ENCODE measurements at places on chromosomes 6 and 20.

DNA sequence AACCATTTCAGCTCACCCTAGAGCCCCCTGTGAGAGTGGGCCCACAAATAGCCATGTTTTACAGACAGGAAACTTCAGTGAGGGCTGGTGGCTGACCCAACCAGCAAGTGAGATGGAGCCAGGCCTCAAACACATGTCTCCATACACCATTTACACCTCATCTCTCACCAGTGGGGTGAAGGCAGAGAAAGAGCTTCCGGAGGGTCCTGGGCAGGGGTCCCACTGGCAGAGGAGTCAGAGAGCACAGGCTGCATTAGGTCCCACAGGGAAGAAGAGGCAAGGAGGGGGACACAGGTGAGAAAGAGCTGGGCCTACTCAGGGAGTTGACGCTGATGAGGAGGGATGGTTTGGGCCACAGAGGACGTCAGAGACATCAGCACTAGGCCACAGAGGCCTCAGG, 172.6 kb downstream of the VEGFA start:
- DNase-seq: no peak

DNA sequence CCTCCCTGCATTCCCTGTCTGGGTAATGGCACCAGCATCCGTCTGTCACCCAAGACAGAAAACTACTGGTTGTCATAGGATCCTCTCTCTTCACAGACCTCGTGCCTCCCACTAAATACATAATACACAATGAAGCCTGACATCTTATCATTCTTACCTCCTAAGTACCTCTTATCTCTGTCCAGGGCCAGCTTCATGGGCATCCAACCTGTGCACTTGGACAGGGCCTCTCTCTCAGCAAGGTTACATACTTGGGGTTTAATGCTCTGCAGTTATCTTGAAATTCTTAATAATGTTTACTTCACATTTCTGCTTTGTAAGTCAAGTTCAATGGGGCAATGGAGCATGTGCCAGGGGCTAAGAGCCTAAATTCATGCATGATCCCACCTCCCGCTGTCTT, 30.8 kb upstream of the KLHL31 start:
- no peak for DNase-seq

DNA sequence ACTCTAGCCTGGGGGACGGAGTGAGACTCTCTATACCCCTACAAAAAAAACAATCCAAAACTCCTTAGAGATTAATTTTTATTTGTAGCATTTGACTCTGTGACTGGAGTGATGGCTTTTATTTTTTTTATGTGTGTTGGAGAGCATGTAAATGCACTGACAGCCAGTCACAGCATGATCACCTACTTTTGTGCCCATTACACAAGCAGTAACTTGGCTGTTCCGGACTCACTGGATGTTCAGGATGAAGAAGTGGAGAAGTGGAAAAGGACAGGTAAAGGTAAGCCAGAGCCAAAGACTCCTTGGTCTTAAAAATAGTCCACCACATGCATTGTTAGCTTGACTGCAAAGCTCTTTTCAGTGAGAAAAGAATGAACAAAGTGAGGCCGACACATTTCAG, 222.6 kb downstream of the FOXC1 start:
- no peak for DNase-seq

- no peak for DNase-seq
Observed at GRCh38 chr6:52644253-52644652, 26.7 kb upstream of the TMEM14A start.

DNA sequence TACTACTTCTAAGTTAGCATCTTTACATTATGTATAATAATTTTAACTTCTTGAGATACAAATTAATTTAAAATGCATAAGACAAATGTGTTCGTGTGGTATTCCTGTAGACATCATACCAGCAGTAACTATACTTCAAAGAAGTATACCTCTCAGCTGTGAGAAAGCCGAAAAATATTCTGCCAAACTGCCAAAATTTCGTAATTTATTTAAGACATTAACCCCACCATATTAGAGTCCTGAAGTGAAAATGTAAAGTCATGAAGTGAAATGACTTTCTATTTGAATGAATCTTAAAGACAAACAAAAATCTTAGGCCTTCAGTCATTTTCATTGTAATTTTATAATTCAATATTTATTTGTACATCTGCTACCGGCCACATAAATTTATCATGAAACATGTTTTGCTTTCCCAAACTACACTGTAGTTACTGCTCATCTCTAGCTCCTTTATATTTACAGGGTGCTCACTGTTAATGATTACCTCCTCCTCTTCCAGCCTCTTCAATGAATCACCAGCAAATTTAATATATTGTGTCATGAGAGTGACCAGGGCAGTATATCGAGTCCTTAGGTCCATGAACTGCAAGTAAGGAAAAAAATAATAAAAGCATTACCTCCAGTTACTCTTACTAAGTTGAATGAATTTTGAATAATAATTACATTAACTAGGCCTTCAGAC, 18.5 kb downstream of the DST start:
- DNase-seq: no peak

GRCh38 chr6:168120390-168121302, 41.6 kb upstream of the FRMD1 start:
- DNase-seq: no peak

DNA sequence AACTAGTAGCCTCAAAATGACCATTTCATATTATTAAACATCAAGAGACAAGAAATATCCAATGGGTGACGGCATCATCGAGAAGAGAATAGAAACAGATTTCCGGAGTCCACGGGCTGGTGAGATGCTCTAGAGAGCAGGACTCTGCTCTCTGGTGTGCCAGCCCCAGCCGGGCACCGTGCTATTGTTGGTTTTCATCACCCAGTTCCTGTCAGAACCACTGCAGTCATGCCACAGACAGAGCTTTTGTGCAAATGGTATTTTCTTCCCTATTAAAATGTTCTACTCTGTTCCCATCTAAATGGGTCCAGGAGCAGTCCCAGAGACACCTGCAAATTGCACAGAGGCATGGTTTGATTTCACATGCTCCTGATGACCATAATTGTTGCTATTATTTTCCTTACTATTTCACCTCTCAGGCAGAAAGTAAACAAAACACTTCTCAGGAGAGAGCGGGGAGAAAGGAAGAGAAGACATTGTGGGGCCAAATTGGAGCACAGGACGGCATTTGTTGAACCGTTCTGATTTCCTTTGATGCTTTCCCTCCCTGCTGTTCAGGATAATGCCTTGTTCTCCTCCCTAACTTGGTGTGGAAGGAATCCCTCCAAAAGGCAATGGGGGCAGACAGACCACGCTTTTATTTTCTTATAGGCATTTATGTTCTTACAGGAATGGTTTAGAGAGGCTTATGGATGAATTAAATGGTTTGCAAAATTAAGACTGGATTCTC, 11.4 kb upstream of the RAMACL start:
- DNase-seq: no peak

DNA sequence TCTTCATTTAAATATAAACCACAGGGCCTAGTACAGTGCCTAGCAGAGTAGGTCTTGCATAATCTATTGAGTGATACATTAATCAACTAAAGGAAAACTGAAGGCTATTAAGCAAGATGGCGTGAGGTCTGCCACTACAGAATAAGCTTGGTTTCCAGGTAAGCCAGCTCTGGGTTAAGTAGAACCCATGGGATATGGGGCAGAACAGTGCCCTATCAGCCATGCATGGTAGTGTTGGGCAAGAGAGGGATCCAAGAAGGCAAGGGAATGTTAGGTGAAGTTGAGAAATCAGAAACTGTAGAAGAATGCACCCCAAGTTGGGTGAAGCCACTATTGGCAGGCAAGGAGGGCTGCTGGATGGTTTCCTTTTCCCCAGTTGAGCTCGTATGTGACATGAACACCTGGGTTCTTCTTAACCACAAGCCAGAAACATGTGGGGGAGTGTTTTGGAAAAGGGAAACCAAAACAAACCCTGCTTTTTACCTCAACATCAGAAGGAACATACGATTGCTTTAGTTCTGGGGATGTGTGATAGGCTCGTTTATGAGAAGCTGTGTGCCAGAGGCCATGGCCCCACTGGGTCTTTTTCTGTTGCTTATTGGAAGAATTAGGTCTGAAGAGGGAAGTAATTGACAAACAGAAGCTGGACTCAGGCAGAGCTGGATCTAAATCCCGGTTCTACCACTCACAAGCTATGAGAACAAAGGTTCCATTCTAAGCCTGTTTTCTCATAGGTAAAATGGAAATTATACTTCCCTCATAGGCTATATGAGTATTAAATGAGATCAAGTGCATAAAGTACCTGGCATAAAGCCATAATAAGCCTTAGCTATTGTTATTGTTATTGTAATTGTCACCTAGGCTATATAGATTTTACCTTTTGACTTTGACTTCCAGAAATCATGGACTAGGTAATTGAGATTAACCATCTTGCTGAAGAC, 33.5 kb downstream of the NEDD9 start:
- no peak for DNase-seq

DNA sequence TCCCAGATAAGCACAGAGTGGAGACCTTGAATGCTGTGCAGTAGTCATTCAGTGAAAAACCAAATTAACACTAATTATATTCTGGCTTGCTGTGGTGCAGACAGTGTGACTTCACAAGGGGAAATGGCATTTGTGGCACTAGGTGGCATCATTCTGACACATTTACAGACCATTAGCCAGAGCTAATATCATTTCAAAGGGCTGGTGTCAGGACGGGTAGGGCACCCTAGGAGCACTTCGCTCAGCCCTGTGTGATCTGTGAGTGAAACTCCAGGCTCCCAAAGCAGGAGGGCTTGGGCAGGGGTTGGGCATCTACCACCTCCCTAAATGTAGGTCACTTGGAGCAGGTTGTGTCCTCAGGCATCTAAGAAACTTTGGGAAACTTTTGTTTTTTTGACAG, 555.8 kb downstream of the PKHD1 start:
- no peak for DNase-seq

- no peak for DNase-seq
Observed at GRCh38 chr6:33165581-33166258, 26.5 kb downstream of the COL11A2 start.

GRCh38 chr6:40917603-40918002, 121.4 kb downstream of the UNC5CL start:
- DNase-seq: no peak

- no peak for DNase-seq
Observed at GRCh38 chr6:77180326-77180725, 283.0 kb downstream of the HTR1B start.
